CMK (cell line): ENCODE measurements at places on chromosomes 2 and 18.

- no peak for DNase-seq
These were observed 82.0 kb downstream of the ZNF516 start for GRCh38 chr18:76412818-76413565.

- DNase-seq = no peak
These were observed 42.9 kb upstream of the TNFRSF11A start for GRCh38 chr18:62282188-62282629.

- no peak for DNase-seq
These were observed 31.1 kb downstream of the HDAC4 start for GRCh38 chr2:239369631-239370161.

- peak; percentile 32 for DNase-seq
These were observed 15.4 kb upstream of the RMC1 start for GRCh38 chr18:23487738-23488570.

DNA sequence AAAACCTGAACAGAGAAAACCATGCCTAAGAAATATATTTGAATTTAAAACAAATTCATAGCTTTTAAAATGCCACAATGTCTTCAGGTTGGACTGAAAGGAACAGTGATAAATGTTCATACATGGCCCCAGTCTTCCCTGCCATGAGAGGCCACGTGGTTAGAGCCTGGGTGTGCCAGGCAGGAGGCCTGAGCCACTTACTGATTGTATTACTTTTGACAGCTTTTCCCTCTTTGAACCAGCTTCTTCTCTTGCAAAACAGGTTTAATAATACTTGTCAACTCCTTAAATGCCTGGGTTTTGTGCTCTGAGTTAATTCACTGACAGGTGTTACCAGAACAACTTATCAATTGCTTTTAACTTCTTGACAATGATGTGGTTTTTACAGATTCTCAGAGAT, 27.0 kb downstream of the RBKS start:
- DNase-seq = no peak

DNA sequence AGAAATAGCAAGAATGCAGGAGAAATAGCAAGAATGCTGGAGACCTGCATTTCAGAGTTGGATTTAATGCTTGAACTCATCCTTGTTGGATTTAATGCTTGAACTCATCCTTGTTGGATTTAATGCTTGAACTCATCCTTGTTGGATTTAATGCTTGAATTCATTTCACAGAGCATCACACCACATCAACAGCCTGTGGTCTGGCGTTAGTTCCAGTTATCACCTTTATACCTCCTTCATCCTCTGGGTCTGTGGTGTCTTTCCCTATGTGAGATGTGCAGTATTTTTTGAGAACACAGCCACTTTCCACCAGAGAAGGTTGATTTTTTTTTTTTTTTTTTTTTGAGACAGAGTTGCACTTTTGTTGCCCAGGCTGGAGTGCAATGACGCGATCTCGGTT, 546.4 kb upstream of the SOX11 start:
- DNase-seq = no peak

- DNase-seq = no peak
These were observed 683.5 kb downstream of the TMEM182 start for GRCh38 chr2:103445347-103445746.

- DNase-seq = no peak
These were observed 13.3 kb upstream of the TCF7L1 start for GRCh38 chr2:85119900-85120299.

GRCh38 chr18:12031846-12032245, 50.5 kb downstream of the IMPA2 start:
- no peak for DNase-seq

- DNase-seq = no peak
These were observed 74.8 kb downstream of the ARHGEF4 start for GRCh38 chr2:130911482-130911881.

DNA sequence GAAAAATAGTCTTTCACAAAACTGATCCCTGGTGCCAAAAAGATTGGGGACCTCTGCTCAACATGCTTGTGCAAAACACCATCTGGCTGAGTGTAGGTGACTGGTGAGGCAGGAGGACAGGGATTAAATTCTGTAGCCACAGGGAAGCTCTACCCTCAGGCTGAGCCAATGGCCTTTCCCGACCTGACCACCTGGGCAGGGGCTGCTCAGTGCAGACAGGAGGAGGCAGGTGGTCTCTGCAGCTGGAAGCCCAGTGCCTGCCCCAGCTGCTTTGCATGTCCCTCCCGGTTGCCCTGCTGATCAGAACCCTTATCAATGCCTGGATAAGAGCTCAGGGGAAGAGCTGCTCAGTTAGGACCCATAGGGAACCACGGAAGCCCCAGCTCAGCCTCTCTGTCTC, 235.3 kb downstream of the ANKRD36 start:
- no peak for DNase-seq

DNA sequence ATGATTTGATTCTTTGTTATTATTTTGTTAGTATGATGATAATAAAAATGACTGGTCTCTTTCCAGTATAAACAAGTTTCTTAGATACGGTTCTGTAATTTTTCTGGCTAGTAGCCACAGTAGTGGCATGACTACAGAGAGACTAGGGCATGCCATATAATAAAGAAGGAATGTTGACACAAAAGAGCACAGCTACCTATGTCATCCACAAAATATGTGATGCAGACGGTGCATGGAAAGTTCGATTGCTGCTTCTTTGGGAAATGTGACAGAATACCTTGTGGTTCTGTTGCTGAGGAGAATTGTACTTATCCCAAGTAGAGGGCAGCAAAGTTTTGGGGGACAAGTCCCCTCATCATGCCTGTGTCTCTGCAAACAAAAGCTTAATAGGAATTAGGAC, 26.1 kb upstream of the SETBP1 start:
- DNase-seq = no peak

DNA sequence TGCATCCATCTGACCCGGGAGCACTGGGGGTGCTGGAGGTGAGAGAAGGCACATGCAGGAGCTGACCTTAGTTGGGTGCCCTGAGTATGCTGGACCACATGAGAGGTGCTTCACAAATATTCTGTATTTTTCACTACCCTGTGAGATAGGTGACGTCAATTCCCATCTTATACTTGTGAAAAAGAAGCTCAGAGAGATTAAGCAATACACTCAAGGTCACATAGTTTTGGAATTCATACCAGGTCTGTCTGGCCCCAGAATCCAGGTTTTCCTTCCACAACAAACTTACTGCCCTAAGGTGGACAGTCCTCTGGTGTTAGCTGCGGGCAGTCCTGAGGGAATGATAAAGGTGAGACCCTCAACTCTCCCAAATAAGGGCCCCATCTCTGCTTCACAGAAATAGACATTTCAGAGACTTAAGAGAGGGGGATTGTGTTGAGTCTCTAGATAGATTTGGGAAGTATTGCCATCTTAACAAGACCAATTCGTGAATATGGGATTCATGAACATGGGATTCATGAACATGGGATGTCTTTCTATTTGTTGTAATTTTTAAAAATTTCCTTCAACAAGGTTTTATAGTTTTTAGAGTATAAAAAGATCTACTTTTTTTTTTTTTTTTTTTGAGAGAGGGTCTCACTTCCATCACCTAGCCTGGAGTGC, 64.0 kb upstream of the SMAD7 start:
- DNase-seq = no peak

DNA sequence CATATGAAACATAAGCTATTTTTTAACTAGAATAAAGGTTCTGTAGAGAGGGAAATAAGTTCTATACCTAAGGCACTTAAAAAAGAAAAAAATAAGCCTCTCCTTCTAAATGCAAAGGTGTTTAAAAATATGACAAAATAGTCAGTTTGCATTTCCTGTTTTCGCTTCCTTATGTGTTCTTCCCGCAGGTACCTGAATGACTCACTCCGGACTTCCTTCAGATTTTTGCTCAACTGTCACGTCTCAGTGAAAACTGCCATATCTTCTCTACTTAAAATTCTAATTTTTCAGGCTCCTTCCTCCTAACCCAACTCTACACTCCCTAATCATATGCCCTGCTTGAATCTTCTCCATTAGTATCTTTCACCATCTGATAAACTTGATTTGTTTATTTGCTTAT, 1333.1 kb downstream of the LRP1B start:
- no peak for DNase-seq

GRCh38 chr2:62034715-62035114, 129.2 kb downstream of the COMMD1 start:
- no peak for DNase-seq

DNA sequence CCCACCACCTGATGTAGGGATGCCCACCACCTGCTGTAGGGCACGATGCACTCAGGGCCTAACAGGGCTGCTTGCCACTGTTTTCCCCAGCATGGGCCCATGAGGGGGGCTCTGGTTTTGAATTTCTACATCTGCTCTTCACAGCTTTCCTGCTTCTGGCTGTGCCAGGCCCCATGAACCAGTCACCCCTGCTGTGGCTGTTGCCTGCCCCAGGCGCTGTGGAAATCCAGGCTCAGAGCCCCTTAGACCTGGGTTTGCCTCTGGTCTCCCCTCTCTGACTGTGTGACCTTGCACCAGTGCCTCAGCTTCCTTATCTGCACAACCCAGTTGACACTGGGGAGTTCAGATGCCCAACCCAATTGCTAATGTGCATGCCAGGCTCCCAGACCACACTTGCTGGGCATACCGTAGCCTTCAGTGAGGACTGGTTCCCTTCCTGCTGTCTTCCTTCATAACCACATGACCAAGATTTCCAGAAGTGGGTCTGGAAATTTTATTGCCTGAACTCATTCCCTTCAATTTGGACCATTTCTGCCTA, 6.0 kb upstream of the MLPH start:
- no peak for DNase-seq

DNA sequence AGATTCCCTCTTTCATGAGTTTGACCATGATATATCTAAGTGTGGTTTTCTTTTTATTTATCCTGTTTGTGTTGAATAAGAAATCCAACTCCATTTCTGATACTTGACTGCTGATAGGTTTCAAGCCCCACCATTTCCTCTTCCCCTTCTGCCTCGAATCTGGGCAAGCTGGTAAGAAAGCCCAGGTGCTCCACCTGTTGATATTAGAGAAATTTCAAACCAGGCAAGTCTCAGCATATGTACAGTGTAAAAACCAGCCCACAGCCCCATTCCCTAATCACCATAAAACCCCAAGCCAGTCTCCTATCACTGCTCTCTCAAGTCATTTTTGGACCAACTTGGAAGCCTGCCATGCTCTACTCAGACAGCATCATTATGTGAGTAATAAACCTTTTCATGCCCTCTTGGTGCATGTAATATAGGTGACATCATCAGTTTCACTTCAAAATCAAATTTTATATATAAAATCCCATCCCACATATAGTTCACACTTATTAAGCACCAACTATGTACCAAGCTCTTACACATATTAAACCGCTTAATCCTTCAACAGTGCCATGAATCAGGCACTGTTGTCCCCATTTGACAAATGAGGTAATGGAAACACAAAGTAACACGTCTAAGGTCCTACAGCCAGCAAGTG, 46.6 kb downstream of the SMAD2 start:
- no peak for DNase-seq

DNA sequence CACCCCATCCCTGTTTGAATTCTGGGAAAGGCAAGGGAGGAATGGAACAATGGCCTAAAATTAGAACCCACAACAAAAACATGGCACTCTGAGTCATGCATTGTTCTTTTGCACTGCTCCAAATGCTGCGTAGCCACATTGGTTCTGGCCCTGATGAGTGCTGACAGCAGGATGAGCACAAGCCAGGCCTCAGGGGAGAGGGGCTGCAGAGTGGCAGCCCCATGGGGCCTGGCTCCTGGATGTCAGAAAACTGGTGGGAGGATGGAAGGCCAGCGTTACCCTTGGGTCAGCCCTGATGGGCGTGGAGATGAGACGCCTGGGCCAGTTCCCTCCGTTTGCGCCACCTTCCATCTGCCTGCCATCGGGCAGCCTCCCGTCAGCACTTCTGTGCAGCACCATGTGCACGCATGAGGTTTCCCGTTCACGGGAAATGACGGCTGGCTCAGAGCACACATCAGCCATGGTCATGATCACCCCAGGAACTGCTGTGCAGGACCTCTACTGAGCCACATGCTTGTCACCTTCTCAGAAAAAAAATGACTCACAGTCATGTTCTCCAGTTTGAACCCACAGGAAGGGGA, 65.6 kb downstream of the CYP26B1 start:
- DNase-seq = no peak

DNA sequence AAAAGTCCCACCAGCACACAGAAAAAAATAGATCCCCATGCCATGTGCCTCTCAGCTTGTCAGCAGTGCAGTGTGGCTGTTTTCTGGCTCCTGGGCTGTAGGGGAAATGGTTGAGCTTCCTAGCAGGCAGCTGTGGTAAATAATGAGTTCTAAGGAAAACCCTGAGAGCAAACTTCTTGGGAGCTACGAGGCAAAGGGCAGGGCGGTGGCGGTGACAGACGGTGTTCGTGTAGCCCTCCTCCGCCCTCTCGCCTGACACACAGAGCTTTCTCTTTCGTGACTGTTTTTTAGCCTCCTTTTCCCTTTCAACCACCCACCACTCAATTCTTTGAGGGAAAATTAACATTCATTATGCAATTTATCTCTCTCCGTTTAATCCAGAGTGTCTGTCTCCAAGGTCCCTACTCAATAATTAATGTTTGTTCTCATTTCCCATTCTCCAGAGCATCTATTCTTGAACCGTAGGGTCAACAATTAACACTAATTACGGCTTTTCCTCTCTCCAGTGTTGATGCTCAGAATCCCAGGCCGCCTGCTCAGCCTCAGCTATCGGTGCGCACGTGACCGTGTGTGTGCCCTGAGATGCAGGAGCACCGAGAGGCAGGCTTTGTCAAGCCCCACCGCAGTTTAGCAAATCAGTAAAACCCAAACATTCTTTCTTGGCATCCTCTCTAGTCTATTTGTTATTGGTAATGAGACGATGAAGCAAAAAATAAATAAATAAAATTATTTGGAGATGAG, 50.1 kb downstream of the KIAA2012 start:
- DNase-seq = no peak

DNA sequence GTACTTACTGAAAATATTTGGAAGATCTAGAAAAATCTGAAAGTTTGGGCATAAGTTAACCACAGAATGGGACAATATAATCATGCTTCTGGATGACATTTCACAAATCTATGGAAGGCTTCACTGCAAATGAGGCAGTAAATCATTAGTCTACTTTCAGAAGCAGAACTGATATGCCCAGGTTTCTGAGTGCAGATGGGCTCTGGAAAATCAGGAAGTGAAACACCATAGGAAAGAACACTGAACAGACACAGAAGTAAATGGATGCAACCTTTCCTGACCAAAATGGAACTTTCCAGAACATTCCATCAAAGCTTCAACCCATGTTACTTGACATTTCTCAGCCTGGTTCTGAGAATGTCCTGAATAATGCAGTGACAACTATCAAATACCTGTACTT, 55.1 kb downstream of the KCNG3 start:
- no peak for DNase-seq

GRCh38 chr2:144358374-144358964, 161.4 kb downstream of the ZEB2 start:
- DNase-seq = no peak

DNA sequence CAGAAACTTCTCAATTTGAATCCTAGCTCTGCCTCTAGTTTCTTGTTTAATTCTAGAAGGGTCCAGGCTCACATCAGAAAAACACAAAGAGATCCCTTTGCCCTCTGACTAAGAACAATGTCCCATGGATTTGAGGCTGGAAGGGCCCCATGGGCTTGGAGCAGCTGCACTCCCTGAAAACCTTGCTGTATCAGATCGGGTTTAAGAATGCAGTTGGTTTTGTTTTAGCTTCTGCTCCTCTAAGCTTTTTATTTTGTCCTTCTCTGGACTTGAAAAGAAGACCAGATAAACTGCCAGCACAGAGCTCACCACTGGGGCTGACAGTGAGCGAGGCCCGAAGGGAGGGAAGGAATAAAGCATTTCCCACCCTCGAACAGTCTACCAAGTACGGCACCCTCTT, 69.2 kb upstream of the WIPF1 start:
- no peak for DNase-seq

- DNase-seq = no peak
These were observed 56.2 kb upstream of the FOSL2 start for GRCh38 chr2:28336264-28336980.

- no peak for DNase-seq
These were observed 42.3 kb downstream of the RFX8 start for GRCh38 chr2:101432411-101433181.
